ENCODE measurements at places on chromosomes 5 and 9.

DNA sequence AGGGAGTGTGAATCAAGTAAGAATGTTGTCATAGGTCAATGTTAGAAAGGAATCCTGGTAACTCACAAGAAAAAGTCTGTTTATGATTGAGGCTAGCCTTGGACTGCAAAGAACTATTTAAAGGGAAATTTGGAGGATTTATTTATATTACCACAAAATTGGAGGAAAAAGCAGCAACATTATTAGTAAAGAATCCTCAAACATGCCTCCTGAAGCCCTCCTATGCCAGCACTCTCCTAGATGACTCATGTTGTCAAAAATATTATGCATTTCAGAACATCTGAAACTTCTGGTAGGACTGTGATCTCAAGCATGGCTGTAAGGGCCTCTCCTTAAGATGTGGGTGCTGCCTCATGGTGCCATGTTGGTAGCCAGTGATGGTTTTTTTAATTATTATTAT, 628.5 kb downstream of the CHSY3 start:
- DNase-seq = no peak

- peak; percentile 20 for DNase-seq
Measured at GRCh38 chr9:2192356-2192979, 177.3 kb downstream of the SMARCA2 start.

GRCh38 chr5:132487095-132487428, 3.5 kb downstream of the IRF1 start:
- DNase-seq = no peak

- peak; percentile 86 for DNase-seq
Measured at GRCh38 chr5:178279723-178280438, 47.3 kb upstream of the PHYKPL start.

DNA sequence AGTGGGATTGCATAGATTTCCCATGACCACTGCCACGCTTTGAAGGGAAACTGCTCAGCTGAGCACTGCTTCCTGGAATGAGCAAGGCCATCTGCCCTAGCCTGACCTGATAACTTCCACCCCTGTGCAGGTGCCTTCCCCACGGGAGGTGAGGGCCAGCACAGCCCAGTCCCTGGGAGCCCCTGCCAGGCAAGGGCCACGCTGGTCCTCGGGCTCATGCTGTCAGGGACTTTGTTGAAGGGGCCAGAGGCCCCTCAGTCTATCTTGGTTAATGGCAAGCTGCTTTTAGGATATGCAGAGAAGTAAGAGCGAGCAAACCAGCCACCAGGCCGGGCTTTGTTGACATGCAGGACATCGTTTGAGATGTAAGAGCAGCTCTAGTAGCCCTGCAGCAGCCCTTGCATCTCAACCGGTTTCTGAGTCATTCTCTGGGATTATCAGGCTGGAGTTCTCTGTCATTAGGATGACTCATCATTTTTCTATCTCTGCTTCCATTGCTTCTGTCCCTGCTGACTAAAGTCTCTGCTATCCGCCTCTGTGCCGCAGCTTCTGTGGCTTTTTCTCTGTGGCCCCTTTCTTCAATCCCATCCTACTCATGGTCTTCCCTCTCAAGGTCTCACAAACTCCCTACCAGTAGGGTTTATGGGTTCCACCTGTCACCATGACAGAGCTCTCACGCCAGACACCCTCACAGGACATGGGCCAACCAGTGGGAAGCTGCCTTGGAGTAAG, 30.6 kb upstream of the IQGAP2 start:
- peak; percentile 92 for DNase-seq

GRCh38 chr9:114486205-114486963, 18.9 kb downstream of the WHRN start:
- peak; percentile 24 for DNase-seq

GRCh38 chr5:74624931-74625505, 15.5 kb downstream of the ENC1 start:
- DNase-seq = no peak

DNA sequence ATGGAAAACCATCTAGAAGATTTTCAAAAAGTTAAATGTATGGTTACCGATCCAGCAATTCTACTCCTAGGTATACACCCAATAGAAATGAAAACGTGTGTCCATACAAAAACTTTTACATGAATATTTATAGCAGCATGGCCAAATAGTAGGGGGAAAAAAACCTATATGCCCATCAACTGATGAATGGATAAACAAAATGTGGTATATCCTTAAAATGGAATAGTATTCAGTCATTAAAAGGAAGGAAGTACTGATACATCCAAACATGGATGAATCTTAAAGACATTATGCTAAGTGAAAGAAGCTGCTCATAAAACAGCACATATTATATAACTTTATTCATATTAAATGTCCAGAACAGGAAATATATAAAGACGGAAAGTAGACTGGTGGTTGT, 93.2 kb upstream of the SPOCK1 start:
- DNase-seq = no peak

GRCh38 chr5:178360222-178360925, 127.8 kb upstream of the PHYKPL start:
- DNase-seq = no peak

GRCh38 chr9:16679327-16679821, 191.1 kb downstream of the BNC2 start:
- peak; percentile 87 for DNase-seq

GRCh38 chr5:115703514-115703913, 77.7 kb upstream of the TMED7 start:
- no peak for DNase-seq

- DNase-seq = peak; percentile 60
Measured at GRCh38 chr5:176388003-176388443, 375 bp downstream of the NOP16 start.

- DNase-seq = no peak
Measured at GRCh38 chr5:91468651-91469422, 85.7 kb upstream of the ARRDC3 start.

GRCh38 chr5:172028167-172028566, 21.7 kb upstream of the FBXW11 start:
- DNase-seq = no peak

DNA sequence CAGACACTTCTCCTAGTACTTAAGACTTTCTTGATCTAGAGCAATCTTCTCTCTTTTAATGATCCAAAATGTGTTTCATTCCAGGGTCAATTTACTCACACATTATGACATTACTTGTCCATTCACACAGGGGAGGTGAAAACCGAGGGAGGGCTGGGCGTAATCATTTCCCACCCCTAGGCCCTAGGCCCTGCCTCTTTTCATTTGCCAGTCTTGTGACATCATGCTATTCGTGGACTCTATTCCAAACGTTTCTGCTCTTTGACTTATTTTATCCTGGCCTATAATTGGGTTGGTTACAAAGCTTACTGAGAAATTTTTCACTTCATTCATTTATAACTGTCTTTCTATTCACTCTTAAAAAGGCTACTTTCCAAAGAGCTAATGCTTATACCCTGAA, 2.4 kb downstream of the DCAF12 start:
- peak; percentile 28 for DNase-seq

- DNase-seq = no peak
Measured at GRCh38 chr5:135877570-135878155, 18.0 kb downstream of the IL9 start.

GRCh38 chr9:93962017-93962416, 6.9 kb upstream of the BARX1 start:
- DNase-seq = peak; percentile 39

DNA sequence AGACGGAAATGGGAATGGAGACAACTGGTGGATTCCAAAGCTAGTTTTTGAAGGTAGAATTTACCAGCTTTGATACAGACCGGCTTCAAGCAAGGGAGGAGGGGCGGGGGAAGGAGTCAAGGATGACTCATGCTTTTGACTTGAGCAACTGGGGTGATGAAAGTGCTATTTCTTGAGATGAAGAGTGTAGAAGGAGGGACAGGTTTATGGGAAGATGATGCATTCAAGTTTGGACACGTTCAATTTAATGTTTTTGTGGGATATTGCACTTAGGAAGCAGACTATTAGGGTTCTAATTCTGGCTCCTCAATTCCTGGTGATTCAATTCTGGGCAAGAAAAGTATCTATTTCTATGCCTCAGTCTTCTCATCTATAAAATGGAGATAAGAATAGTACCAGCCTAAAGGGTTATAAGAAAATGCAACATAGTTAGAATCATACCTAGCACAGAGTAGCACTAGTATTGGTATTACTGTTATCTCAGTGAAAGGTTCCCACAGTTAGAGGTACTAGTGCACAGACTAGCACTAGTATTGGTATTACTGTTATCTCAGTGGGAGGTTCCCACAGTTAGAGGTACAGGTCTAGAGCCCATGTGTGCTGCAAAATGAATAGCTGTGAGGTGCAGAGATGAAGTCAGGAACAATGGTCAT, 4.6 kb downstream of the NIPAL4 start:
- DNase-seq = peak; percentile 96

- no peak for DNase-seq
Measured at GRCh38 chr9:85067792-85068191, 398.3 kb downstream of the NTRK2 start.

GRCh38 chr5:95078868-95079267, 206.0 kb downstream of the MCTP1 start:
- DNase-seq = no peak

DNA sequence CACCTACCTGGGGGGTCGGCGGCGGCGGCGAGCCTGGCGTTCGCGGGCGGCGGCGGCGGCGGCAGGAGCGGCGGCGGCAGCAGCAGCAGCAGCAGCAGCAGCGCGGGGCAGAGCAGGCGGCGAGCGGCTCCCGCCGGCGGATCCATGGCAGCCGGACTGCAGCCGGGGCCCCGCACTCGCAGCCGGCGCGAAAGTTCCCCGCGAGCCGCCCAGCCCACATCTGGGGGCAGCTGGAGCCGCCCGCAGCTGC, 153 bp downstream of the ADAMTS2 start:
- no peak for DNase-seq

GRCh38 chr9:23850242-23850689, 24.2 kb upstream of the ELAVL2 start:
- peak; percentile 1 for DNase-seq

DNA sequence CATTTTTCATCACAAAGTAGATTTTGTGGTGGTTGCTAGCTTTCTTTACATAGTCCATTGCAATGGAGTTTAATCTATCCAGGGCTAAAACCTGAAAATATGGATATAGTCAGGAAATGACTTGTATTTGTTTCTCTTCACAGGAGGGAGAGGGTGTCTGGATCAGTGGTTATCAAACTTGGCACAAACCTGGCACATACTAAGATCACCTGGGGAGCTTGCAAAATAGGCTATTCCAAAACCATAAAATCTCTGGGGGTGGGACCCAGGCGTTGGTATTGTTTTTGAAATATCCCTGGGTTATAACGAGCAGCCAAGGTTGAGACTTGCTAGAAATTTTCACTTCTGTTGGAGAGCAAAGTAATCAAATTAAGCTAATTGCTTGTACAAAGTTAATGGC, 179.9 kb downstream of the PCSK1 start:
- DNase-seq = no peak

DNA sequence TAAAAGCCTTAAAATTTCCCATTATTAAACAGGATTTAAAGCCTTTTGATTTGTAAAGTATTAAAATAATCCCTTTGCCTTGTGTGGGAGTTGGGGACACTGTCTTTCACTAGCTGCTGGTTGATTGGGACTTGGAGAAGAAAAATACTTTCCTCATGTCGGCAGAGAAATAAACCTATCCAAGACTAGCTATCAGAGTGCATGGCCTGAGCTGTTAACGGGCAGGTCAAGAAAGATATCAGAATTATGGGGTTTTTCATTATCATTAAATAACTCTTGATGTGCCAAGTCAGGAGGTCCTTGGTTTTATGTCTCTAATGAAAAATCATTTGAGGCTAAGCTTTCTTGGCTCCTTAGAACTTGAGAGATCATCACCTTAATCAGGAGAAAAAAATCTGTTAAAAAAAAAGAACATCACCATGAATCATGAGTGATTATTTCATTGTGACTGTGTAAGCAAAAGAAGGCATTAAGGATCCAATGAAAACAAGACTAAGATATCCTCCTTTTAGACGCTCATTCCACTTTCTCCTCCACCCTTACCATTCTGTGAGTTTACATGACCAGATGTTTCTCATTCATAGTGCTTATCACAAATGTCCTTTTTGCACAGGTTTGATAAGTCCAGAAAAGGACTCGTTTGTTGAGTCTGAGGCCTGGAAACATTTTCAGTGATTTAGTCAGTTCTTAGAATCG, 140.4 kb upstream of the EGFLAM start:
- DNase-seq = peak; percentile 13

DNA sequence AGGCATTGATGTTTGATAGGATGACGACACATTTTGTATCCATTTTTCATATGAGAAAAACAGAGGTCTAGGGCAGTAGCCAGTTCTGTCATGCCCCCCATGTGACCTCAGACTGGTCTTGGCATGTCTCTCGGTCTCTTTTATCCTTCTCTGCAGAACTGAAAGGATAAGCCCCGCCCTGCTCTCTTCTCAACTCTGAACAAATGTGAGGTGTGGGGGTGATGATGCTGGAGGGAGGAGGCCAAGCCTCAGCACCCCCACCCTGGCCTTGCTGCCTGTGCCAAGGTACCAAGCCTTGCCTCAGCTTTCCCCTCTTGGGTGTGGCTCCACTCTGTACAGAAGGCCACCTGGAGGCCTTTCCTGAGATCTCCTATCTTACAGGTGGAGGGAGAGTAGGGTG, 19.5 kb upstream of the CRB2 start:
- DNase-seq = no peak

DNA sequence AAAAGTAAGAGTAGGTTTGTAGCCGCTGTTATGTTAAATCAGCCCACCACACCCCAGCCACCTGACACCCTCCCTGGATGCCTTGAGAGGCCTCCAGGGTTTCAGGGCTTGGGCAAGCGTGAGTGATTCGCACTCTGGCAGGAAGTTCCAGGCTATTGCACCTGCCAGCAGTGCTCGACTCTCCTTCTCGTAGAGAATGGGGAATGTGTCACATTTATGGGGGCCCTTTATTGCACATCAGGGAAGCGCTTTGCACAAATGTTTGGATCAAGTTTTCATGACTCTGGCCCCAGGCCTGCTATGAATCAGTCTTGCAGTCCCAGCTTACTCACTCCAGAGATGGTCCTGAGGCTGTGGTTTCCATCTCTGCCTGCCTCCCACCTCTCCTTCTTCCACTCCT, 66.1 kb upstream of the ADRA1B start:
- DNase-seq = peak; percentile 90

GRCh38 chr5:82512025-82512424, 233.9 kb upstream of the RPS23 start:
- no peak for DNase-seq

DNA sequence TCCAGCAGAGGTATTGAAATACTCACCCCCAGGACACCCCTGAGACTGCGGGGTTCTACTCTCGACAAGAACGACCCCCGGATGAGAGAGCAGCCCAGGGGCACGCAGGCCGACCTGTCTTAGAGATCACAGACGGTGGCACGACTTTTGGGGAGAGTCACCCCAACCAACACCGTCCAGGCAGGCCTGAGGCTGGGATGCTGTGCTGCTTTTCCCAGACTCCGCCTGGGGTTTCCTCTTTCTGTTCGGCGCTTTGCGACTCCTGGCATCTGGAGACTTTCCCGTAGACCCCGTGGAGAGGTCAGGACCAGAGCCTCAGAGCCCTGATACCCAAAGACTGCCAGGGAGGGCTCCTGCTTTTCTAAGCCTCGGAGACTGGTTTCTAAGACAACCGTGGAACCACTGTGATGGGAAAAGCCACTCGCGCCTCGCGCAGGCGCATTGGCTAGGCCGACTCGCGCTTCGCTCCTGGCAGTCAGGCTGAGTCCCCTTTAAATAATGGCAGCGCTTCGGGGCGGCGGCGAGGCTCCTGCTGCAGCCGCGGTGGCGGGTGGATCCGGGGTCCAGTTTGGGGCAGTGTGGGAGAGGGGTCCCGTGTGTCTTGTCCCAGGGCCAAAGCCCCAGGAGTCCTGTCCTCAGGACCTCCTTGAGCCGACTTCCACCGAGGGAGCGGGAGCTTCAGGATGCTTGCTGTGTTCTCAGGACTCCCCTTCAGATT, 484.0 kb downstream of the SPATA31A7 start:
- DNase-seq = no peak
